Amniotic stem cell (primary cell): ENCODE measurements at places on chromosomes 4 and X.

DNA sequence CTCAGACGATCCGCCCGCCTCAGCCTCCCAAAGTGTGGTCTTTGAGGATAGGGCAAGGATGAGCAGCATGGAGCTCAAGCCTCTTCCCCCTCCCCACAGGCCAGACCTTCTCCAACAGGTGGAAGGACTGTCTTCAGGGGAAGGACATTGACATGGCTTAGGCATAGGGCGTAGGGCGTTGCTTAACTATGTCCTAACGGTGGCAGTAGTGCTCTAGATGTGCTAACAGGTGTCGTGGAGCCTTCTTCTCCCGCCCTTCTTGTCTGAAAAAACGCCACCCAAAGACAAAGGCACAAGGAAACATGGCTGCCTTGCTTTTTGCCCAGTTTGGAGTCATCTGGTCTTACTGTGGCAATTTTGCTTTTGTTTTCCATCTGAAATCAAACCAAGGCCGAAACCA is 219.8 kb downstream of the OR13H1 start:
- DNase-seq: peak; percentile 2

DNA sequence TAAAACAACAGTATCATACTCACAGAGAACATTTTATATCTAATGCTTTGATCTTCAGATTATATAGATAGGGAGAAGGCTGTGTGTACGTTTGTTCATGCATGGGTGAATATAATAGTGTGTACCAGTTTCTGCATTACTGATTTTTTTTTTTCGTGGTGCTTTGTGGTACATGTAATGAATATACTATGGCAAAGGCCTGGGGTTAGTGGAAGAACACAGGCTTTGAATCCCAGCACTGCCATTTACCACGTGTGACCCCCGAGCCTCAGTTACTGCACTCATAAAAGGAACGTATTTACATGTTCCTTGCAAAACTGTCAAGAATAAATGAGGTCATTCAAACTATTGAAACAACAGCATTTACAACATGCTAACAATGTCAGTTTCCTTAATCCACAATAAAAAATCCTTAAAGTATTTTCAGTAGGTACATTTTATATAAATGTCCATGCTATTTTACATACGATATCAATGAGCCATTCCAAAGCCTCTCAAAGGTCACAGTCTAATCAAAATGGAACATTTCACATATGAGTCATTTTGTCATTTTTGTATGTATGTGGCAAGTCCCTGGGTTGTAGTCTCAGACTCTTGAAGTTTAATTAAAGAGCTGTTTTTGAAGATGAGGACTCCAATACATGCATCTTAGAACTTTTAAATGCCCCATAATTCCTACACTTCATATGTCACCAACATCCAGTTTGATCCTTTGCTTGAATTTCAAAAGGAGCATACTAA is 242.8 kb downstream of the PPP3CA start:
- no peak for DNase-seq

- DNase-seq: no peak
Observed at GRCh38 chr4:82667761-82668480, 106.1 kb upstream of the TMEM150C start.

- no peak for DNase-seq
Observed at GRCh38 chrX:19805046-19805690, 82.2 kb downstream of the SH3KBP1 start.

DNA sequence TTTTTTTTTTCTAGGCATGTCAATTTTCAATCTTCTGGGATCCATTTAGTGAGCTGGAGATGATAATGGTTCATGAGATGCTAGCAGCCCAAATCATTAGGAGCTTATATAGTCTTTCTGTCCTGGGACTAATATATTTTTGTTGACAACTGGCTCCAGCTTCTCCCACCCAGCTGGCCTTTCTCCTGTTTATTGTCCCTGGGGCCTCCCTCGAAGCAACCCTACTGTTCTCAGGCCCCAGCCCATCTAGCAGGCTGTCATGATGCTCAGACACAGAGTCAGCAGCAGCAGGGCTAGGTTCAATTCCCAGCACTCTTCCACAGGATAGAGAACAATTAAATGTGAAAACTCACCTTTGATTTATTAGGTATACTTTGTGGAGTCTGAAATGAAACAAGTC is 127.6 kb upstream of the MID1 start:
- DNase-seq: no peak

DNA sequence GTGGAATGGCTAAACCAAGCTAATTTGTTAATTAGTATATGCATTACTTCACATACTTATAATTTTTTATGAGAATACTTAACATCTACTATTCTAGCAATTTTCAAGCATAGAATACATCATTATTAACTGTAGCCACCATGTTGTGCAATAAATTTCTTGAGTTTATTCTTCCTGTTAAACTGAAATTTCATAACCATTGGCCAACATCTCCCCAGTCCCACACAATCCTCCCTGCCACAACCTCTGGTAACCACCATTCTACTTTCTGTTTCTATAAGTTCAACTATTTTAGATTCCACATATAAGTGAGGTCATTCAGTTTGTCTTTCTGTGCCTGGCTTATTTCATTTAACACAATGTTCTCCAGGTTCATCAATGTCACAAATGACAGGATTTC is 208.5 kb downstream of the PPP4R3C start:
- DNase-seq: no peak

DNA sequence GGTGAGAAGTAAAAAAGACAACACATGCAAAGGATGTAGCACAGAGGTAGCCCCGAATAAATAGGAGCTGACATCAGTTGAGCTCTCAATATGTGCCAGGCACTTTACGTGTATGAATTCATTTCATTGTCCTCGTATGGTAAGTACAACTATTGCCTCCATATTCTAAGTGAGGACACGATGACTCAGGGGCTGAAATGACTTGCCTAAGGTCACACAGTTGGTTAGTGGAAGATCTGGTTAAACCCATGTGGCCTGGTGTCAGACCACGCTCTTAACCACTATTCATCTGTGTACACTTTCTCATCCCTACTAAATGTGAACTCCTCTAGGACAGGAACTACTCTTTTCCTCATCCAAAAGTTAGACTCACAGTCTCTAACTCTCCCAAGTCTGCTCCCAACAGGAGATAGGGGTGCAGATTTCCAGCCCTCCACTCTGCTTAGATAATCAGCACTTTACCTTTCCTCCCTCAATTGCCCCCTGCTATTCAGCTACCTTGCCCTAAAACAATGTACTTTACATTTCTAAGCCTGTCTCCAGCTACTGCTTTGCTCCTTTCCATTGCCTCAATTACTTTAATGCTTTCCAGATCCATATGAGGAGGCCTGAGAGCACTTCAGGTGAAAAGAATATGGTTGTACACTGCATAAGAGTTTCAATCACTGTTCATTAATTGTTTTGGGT is 58.8 kb upstream of the LHFPL1 start:
- no peak for DNase-seq

DNA sequence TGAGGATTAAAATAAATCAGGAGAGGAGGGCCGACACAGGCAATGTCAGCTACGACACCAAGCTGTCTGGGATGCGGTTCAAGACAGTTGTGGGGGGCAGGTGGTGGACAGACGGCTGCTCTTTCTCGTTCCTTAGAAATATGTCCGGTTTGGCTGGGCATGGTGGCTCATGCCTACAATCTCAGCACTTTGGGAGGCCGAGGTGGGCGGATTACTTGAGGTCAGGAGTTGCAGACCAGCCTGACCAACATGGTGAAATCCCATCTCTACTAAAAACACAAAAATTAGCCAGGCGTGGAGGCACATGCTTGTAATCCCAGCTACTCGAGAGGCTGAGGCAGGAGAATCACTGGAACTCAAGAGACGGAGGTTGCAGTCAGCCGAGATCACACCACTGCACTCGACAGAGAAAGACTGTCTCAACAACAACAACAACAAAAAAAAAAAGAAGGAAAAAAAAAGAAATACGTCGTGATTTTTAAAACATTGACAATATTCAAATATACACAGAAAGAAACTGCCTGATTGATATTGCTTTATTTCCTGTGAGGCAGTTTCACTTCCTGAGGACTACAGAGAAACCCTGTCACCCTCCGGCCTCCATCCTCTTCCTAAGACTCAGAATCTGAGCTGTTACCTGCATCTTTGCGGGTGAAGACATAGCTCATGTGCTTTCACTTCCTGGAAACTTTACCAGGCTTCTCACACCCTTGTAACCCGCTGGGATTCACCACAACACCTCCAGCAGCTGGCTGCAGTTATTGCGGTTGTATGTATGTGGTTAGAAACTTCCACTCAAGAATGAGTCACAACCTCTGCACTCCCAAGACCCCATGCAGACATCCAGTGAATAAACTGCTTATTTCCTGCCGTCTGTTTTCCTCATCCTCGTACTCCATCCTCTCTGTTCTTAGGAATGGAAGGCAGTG is 63.8 kb upstream of the STS start:
- DNase-seq: peak; percentile 11

GRCh38 chr4:74755486-74755885 is 38.8 kb downstream of the BTC start:
- DNase-seq: no peak

DNA sequence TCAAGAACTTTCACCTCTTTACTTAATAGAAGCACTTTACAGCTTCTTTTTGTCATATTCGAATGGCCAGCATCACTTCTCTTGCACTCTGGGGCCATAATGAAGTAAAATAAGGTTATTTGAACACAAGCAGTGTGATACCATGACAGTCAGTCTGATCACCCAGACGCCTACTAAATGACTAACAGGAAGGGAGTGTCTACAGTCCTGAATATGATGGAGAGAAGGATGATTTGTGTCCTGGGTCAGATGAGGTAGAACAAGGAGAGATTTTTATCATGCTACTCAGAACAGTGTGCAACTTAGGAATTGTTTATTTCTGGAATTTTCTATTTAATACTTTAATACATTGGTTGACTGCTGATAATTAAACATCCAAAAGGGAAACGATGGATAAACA is 284.2 kb upstream of the F9 start:
- DNase-seq: no peak

GRCh38 chrX:68762766-68763165 is 66.1 kb upstream of the EFNB1 start:
- no peak for DNase-seq

GRCh38 chrX:65688403-65688871 is 21.0 kb downstream of the MSN start:
- no peak for DNase-seq

- DNase-seq: peak; percentile 14
Observed at GRCh38 chrX:53435997-53436396, 1.8 kb upstream of the HSD17B10 start.

- DNase-seq: no peak
Observed at GRCh38 chrX:120144178-120144844, 14.1 kb upstream of the RHOXF2 start.

DNA sequence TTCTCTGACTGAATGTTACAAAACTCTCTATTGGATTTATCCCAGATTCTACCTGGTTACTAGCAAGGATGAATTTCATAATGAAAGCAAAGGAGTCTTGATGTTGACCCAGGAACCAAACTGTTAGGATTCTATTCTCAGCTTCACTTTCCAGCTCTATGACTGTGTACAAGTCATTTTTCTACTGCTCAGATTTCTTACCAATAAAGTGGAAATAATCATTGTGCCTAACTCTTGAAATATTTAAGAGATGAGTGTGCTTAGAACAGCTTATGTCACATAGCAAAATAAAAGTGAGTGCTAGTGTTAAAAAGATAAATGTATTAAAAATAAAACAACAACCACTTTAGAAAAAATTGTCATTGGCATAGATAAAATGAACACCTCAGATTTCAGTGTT is 45.6 kb downstream of the EPHA5 start:
- DNase-seq: no peak

DNA sequence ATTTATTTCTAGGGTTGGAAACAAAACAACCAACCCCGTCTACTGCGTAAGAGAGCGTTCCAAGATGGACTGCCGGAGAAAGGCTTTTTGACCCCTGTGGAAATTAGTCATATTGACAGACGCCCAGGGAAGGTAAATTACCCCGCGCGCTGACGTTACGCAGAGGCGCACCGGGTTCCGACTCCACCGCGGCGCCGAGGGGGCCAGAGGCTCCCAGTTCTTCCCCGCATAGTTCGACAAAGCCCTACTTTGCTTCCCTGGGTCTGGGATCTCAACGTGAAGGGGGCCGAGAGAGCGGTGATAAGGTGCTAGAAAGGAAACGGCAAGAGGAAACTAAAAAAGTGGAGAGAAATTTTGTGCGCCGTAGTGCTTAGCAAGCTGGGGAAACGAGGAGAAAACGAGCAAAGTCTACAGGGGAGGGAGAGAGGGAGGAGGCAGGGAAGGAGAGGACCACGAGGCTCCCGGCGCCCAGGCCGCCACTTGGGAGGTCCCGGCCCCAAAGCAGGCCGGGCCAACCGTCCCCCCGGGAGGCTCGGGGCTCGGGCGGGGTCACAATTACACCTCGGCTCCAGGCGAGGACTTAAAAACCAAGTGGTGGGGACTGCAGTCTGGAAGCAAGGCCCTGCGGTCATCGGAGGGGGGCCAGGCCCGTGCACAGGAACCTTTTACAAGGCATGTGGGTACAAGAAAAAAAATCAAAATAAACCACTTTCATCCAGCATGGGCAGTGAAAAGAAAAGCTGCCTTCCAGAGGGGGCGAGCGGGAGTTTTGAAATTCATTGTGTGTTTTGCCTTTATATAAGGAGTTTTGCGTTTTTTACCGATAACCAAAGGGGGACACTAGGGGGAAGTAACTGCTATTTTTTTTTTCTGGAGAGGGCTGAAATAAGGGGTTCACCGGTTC is 13.2 kb downstream of the HAND2 start:
- DNase-seq: no peak

DNA sequence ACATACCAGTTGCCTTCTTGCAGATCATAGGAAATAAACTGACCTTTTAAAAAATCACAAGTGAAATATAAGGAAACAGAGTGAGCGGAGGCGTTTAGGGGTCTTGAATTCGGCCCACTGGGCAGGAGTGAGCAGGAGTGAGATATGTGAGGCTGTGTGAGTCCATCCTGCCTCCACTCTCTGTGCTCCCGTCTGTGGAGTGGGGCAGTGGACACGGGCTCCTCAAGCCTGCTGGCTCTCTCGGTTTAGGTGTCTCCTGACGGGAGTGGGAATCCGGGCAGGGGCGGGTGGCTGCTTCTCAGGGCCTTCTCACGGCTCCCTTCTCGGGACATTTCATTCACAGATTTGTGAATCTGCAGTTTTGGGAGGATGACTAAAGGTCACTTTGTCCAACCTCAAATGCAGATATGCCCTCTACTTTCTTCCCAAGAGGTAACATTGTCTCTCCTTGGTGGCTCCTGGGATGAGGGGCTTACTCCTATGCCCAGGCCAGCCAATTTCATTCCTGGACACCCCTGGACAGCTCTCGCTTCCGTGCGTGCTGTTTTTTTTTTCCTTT is 27.6 kb downstream of the CYTL1 start:
- DNase-seq: no peak

DNA sequence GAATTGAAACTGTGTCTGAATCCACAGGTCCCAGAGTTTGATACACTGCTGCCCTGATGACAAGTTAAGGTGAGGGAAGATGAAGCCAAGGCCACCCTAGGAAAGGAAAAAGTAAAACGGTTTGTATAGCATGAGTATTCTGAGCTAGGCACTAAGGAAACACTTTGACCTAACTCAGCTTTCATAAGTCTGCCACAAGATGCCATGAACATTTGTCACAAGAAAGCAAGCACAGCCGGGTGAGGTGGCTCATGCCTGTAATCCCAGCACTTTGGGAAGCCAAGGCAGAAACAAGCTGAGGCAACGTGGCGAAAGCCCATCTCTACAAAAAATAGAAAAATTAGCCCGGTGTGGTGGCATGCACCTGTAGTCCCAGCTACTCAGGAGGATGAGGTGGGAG is 34.2 kb downstream of the ELOVL6 start:
- peak; percentile 10 for DNase-seq
